ENCODE measurements at places on chromosomes 5 and 9.

DNA sequence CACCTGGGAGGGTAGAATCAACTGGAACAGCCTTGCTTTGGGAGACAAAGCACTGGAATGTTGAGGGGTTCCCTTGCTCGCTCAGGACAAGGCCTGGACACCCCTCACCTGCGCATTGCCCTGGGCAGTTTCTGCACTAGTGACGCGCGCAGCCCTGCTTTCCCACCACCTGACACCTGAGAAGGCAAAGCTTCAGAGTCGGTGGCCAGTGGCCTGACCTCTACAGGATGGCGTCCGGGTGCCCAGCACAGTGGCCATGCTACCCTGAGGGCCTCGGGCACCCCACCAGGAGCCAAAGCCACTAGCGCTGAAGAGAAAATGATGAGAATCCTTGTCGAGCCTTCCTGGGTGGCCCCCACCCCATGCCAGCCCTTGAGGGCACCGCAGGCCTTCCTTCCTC is 161.3 kb downstream of the OLFM1 start:
- no peak for DNase-seq

- DNase-seq: no peak
These were observed 36.7 kb upstream of the SLC2A8 start for GRCh38 chr9:127360250-127360649.

- DNase-seq: no peak
These were observed 2.9 kb upstream of the ALDOB start for GRCh38 chr9:101438523-101438922.

GRCh38 chr9:68515326-68516017 is 25.2 kb downstream of the TMEM252 start:
- no peak for DNase-seq

GRCh38 chr5:61429906-61430305 is 97.8 kb downstream of the ZSWIM6 start:
- DNase-seq: no peak

DNA sequence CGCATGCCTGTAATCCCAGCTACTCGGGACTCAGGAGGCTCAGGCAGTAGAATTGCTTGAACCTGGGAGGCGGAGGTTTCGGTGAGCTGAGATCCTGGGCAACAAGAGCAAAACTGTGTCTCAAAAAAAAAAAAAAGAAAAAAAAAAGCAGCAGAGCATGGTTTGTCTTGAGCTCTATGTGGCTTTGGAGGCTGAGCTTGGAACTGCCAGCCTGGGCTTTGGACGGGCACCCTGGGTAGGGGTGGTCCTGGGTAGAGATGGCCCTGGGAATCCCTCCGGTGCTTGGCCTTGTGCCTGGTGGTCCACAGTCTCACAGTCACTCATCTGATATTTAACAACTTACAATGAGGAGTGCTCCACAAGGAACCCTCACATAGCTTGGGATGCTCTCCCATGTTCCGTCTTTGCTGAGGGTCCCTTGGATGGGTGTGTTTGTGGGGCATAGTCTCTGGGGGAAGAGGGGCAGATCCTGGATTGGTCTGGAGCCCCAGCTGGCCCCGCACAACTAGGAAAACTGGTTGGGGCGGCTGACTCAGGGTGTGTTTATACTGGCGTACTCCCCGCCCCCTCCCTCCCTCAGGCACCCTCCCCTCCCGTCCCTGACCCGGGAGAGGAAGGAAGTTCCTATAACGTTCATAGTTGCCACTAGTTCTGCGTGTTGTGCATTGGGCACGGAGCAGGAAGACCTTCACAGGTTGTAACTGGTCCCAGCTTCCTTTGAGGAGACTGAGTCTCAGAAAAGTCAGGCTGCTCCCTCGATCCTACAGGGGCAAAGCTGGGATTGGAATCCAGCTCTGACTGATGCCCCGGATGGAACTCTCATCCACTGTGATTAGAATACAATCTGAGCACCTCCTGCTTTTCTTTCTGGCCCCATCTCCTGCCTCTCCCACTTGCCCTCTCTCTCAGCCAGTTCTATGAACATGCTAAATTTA is 11.2 kb downstream of the IER5L start:
- DNase-seq: no peak

DNA sequence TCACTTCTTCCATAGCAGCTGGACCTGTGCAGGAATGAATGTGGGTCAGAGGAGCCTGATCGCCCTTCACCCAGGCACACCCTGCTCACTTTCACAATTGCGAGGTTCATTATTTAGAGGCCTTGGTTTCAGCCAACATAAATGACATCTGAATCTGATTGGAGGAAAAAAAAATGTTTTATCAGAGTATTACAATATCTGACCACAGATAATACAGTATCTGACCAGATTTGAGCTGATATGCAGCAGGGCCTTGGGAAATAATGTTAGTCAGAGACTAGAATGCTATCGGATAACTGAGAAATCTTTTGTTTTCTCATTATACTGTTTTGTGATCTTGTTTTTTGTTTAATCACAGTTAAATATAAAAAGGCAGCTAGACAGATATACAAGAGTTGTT is 7.7 kb downstream of the ICE1 start:
- no peak for DNase-seq

- no peak for DNase-seq
These were observed 922 bp downstream of the LMX1B start for GRCh38 chr9:126614455-126615244.

- DNase-seq: no peak
These were observed 6.9 kb upstream of the UBE2D2 start for GRCh38 chr5:139554264-139554663.

DNA sequence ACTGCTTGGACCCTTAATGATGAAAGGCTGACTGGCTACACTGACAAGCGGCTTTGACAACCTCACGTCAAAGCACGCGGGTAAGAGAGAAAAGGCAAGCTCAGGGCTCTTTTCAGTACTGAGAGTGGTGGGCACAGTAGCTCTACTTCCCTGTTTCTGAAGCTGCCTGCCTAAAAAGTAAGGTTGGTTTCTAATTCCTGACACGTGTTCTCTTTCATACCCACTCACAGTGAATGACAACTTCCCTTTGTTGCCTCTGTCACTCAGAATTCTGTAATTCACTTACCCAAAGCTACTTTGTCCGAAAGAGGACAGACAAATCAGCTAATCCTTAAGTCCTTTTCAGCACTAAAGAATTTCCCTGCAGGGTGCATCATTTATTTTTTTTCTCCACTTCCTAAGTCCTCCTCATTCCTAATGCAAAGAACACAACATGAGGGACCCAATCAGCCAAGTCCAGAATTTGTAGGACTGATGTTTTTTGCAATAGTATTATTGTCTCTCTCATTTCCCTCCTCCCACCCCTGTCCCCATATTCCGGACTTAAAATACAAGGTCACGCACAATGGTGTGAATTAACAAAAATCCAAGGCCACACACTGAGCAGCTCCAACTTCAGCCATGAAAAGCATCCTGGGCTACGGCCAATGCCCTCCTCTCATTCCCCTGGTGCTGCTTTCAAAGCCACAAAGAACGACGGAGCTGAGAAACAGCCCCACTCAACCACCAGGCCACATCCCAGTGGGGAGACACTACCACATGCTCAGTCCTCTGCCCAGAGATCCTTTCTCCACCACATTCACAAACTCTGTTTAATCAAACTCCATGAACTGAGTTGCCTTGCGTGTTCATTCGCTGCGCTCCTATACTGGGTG is 221.0 kb downstream of the TSSK1B start:
- DNase-seq: no peak

DNA sequence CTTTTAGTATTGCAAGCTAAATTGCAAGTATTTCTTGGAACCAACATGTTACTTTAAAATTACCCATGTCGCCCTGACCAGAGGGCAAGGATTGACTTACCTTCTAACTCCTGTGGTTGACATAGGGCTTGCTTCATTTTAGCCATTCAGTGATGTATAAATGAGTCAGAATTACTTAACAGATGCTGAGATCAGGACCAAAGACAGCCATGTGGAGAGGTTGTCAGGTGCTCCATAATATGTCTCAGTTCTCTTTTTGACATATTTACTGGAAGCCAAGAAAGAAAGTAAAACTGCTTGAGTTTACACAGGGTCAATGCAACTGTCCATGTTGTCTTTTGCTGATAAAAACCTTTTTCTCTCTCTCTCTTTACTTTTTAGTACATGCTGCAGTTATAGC is 33.2 kb downstream of the F2RL2 start:
- no peak for DNase-seq

GRCh38 chr5:111079846-111080245 is 8.3 kb downstream of the TSLP start:
- no peak for DNase-seq

GRCh38 chr9:108360304-108360703 is 495.5 kb downstream of the ACTL7B start:
- no peak for DNase-seq

- no peak for DNase-seq
These were observed 172.9 kb downstream of the ZDHHC21 start for GRCh38 chr9:14520341-14520740.

- no peak for DNase-seq
These were observed 105.3 kb upstream of the COL5A1 start for GRCh38 chr9:134536101-134536900.

DNA sequence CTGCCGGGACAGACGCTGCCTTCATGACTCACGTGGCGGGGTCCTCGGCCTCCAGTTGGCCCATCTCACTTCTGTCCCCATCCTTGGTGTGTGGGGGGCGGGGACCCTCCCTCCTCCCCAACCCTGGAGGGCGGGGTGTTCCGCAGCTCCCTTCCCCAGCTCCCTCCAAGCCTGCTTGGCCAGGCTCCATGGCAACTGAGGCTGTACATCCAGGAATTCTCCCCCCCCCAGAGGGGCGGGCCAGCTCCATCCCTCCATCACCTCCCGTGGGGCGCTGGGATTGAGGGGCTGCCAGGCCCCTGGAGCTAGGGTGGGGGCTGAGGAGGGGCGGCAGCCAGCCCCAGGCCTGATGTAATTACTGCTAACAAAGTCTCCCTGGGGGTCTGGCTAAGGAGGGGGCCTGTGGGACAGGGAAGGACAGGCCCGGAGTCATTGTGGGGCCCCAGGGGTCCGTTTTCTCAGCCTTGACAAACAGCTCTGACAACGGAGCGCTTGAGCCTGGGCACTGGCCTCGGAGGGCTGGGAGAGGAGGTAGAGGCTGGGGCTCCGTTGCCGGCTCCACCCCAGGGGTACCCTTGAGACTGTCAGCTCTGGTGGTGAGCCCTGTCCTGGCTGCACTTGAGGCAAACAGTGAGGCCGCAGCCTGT is 8.0 kb downstream of the DIPK1B start:
- no peak for DNase-seq

DNA sequence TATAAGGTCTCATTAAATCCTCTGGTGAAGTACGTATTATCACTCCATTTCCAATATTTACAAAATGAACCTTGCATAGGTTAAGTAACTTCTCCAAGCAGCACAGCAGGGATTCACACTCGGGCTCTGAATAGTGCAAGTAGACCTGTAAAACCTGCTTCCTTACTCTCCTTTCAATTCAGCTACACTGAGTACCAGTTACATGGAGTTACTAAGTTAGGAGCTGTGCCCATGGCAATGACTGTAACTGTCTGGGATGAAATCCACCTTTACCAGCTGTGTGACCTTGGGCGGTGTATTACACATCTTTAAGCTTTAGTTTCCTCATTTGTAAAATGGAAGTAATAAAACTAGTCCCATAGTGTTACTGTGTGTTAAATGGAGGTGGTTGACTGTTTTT is 15.9 kb upstream of the MOB3B start:
- no peak for DNase-seq

Measured in stimulated activated CD4-positive, alpha-beta T cell treated with anti-CD3 and anti-CD28 coated beads, Interleukin-2, amount 100 ng/mL, for 4 hours (primary cell).